ENCODE measurements at places on chromosomes 2 and 18.

- DNase-seq = no peak
These were observed 43.4 kb upstream of the KYNU start for GRCh38 chr2:142834021-142834420.

- no peak for DNase-seq
These were observed 68.0 kb downstream of the ACAA2 start for GRCh38 chr18:49745045-49746014.

DNA sequence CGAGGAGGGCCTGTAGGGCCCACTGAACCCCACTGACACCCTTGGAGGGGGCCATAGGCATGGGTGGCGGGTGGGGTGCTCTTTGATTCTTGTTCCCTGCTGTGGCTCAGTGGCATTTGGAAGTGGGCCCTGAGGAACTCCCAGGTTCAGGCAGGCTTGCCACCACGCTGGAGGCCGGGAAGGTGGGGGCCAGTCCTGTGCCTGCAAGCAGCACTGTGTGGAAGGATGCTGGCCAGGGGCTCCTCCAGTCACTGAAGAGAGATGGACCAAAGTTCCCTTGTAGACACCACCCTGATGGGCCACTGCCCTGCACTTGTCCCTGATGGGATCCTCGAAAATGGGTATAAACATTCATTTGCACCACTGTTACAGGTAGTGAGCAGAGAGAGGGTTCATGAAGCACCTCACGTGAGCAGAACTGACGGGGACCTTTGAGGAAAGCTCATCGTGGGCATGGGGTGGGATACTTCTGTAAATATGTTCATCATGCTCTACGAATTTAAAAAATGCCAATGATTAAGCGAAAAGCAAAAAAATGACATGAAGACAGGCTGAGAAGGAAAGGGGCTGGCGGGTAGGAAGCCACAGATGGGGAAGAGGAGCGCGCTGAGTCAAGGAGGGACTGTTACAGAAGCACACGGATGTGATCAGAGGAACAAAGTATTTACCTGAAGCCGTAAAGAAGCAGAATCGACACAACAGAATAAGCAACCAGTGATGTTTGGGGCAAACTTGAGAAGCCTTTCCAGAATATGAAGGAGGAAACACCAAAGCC is 45.2 kb upstream of the ASB1 start:
- no peak for DNase-seq

GRCh38 chr18:56748698-56749268 is 97.6 kb downstream of the WDR7 start:
- no peak for DNase-seq

- no peak for DNase-seq
These were observed 42.4 kb downstream of the POMC start for GRCh38 chr2:25125976-25126375.

Measured in stimulated activated CD8-positive, alpha-beta memory T cell treated with anti-CD3 and anti-CD28 coated beads, Interleukin-15, amount 100 ng/mL, for 48 hours (primary cell).